ENCODE measurements at places on chromosomes 11 and 22.

- DNase-seq, result no peak
These were observed 325.1 kb downstream of the DLG2 start for GRCh38 chr11:85301895-85302678.

GRCh38 chr11:11391796-11392463 is 38.9 kb upstream of the CSNK2A3 start:
- DNase-seq, result no peak

- no peak for DNase-seq
These were observed 54.1 kb downstream of the CHRDL2 start for GRCh38 chr11:74677131-74677530.

- peak; percentile 87 for DNase-seq
These were observed 54.8 kb downstream of the PTPRJ start for GRCh38 chr11:48034926-48035871.

GRCh38 chr11:119473901-119474681 is 51.1 kb upstream of the THY1 start:
- no peak for DNase-seq

- DNase-seq, result no peak
These were observed 4.9 kb downstream of the OVOL1 start for GRCh38 chr11:65791719-65792213.

- no peak for DNase-seq
These were observed 52.0 kb downstream of the KCNJ1 start for GRCh38 chr11:128814856-128815705.

GRCh38 chr11:74636630-74637184 is 44.3 kb downstream of the POLD3 start:
- no peak for DNase-seq

DNA sequence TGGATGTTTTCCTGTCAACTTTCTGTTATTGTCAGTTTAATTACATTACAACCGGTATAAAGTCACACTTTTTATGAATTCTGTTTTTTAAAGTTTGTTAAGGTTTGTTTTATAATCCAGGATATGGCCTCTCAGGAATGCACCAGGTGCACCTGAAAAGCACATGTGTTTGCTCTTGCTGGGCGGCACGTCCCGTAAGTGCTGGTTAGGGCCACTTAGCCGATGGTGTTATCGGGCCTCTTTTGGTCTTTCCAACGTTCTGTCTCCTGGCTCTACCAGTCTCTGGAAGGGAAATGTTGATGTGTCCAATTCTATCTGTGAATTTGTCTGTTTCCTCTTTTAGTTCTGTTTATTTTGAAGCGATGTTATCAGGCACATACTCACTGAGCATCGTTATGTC is 695.7 kb downstream of the BRD1 start:
- no peak for DNase-seq

DNA sequence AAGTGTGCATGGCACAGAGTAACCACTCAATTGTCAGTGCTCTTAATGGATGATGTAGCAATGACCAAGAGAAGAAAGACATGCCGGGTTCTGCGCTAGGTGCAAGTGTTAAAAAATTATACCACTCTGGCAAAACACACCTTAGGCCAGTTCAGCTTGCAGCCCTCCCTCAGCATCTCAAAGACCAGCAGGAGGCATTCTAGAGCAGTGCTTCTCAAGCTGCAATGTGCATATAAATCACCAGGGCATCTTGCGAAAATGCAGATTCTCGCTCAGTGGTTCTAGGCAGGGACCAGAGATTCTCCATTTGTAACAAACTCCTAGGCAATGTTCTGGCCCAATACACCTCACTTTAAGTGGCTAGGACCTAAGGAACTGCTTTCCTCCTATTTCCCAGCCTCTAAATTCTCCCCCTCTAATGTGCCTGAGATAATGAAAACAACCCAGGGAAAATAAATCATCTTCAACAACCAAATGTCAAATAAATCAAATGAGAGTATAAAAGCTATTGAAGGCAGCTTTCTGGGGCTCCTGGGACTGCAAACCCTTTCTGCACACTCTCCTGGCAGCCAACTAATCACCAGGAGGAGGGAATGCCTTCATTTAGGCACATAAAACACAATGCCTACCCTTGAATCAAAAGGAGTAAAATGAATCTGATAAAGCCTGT is 337.2 kb upstream of the API5 start:
- DNase-seq, result no peak

GRCh38 chr11:27505781-27506180 is 788 bp downstream of the LIN7C start:
- no peak for DNase-seq

- DNase-seq, result no peak
These were observed 29.4 kb upstream of the TMEM86A start for GRCh38 chr11:18669219-18669596.

- DNase-seq, result no peak
These were observed 72.8 kb upstream of the DDI1 start for GRCh38 chr11:103963648-103964047.

- no peak for DNase-seq
These were observed 1082.6 kb downstream of the DLG2 start for GRCh38 chr11:84544566-84544965.

GRCh38 chr11:105861225-105861624 is 160.8 kb downstream of the MSANTD4 start:
- no peak for DNase-seq

- DNase-seq, result no peak
These were observed 39.4 kb downstream of the MOV10L1 start for GRCh38 chr22:50129121-50129736.

DNA sequence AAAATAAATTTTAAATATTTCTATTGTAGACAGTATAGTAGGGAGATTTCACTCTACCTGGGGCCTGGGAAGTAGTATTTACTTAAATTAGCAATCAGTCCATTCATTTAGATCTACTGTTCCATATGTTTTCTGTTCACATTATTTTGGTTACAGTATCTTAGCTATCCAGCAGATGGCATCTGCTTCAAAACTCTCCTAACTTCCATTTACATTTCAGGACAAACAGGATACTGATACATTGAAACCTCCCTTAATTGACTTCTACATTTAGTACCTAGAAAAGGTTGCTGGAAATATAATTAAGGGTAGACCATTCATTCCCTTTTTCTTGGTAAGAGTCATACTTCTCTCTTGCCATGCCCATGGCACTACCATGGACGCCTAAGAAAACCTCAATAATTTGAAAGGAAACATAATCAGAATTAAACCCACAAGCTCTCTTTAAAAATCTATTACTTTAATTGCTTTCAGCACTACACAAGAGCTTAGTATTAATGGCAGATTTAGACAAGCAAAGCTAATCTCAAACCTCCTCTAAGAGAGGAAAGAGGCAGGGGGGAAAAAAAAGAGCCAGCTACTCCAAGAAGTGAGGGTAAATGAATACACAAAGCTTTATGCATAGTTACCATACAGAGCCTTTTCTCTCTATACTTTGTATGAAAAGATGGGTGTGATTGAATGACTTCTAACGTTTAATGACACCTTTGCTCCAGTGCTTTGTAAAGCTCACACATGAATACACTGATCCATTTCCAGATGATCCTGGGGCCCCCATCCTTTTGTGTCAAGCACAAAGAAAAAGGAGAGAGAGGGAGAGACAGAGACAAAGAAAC is 131.2 kb upstream of the MTMR2 start:
- DNase-seq, result no peak

DNA sequence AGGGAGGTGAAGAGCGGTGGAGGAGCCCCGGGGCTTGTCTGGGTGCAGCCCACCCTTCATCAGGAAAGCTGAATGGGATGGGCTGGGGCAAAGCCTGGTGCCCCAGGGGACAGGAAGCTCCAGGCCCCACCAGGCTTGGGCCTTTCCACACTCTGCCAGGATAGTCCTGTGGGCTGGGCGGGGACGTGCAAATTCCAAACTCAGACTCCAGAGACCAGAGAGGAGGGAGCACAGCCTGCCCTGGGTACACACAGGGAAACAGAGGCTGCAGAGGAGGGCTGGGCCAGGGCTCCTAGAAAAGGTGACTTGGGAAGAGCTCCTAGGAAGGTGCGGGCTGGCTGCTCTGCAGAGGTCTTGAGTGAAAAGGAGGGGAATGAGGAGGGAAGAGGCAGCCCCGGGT is 124.7 kb downstream of the MED15 start:
- DNase-seq, result no peak

GRCh38 chr22:24156141-24156912 is 25.0 kb upstream of the SUSD2 start:
- DNase-seq, result no peak

GRCh38 chr11:131978351-131978750 is 607.9 kb downstream of the NTM start:
- no peak for DNase-seq

DNA sequence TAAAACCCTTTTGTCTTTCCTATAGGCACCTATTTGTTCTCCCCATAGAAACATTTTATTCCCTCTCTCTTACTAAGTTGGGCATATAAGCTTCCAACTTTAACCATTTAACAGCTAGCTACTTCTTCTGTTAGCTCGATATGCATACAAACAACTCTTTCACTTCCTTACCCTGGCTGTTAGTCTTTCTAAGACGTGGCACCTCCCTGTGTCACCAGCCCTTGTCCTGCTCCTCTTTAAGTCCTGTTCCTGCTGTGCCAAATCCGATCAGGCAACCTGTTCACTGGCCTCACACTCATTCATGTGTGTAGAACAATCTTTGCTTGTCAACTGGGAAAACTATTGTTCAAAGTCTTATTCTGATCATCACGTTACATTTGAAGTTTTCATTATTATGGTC is 1376.1 kb upstream of the TENM4 start:
- no peak for DNase-seq

DNA sequence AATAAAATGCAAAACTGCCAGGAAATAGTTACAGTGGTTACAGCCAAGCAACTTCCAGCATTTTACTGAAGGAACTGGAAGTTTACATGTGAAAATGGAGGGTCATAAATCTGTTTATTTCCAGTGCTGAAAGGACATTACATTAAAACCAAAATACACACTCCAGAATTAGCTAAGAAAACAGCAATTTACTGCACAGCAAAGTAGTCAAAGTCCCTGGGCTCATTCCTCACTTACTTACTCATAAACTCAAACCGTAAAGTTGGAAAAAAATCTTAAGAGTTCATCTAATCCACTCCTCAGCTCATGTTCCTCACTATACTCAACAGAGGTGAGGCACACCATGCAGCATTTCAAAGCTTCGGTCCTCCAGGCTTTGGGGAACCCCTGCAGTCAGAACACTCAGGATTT is 17.4 kb downstream of the CTSC start:
- DNase-seq, result no peak

DNA sequence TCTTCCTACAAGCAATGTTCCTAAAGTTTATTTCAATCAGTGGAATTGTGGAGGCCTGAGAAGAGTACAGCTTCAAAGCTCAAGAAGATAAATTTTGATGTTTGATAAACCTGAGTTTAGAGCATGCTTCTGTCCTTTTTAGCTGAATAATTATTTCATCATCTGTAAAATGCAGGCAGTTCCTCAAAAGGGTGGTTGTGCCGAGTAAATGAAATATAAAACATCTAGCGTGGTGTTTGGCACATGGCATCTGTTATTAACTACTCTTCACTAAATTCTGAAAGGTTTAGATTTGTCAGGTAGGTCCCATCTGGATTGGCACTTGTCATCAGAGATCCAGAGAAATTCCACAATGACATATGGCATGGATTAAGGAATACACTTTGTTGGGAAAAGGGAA is 155.1 kb downstream of the DDX10 start:
- no peak for DNase-seq

GRCh38 chr11:27910186-27910931 is 197.6 kb downstream of the KIF18A start:
- no peak for DNase-seq

DNA sequence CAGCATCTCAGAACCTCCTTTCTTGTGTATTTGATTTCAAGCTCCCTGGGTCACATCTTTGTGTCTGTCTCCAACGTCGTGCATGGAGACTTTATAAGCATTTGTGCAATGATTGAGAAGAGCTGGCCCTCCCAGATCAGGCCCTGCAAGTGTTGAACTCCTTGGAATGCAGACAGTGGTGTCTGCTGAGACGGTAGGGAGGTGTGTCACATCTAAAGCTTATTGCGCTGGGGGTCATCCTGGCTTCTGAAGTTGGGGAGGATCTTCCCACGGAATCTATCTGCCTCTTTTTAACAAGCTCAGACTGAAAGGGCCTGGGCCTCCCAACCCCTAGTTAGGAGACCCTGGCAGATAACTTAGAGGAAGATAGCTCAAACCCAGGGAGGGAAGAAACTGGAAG is 6.7 kb downstream of the APLNR start:
- no peak for DNase-seq

- no peak for DNase-seq
These were observed 39.4 kb downstream of the OPCML start for GRCh38 chr11:133492895-133493294.

- no peak for DNase-seq
These were observed 8.8 kb upstream of the CEP295 start for GRCh38 chr11:93652679-93653078.

GRCh38 chr22:25554238-25554671 is 10.2 kb upstream of the GRK3 start:
- no peak for DNase-seq

GRCh38 chr11:37264783-37265182 is 666.7 kb upstream of the RAG2 start:
- no peak for DNase-seq

DNA sequence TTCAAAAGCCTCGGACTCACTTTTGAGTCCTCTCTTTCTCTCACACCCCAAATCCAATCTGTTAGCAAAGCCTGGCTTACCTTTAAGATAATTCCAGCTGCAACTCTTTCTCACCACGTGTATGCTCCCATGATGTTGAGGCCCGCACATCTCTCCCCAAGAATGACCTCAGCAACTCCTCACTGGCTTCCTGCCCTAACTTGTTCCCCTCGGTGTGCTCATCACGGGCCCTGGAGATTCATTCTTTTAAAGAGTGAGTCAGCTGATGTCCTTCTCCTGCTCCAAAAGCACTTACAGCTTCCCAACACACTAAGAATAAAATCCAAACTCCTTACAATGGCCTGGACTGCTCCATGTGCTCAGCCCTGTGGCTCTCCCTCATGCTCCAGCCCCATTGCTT is 1041.3 kb downstream of the OPCML start:
- DNase-seq, result no peak

GRCh38 chr11:40417627-40418026 is 1041.8 kb downstream of the LRRC4C start:
- DNase-seq, result no peak

GRCh38 chr11:11036848-11037732 is 179.2 kb upstream of the ZBED5 start:
- peak; percentile 32 for DNase-seq

GRCh38 chr11:7668911-7669310 is 4.4 kb downstream of the CYB5R2 start:
- peak; percentile 90 for DNase-seq

- no peak for DNase-seq
These were observed 525.6 kb downstream of the INSC start for GRCh38 chr11:15640318-15640717.

GRCh38 chr11:3920148-3920852 is 64.8 kb downstream of the STIM1 start:
- DNase-seq, result peak; percentile 25

GRCh38 chr11:7973011-7973410 is 7.8 kb upstream of the NLRP10 start:
- DNase-seq, result no peak

Data from putamen (tissue), 1 donor.